NCI-H1436 (cell line): ENCODE measurements at places on chromosomes 13 and 19.

GRCh38 chr19:30686826-30687566 is 314.8 kb downstream of the ZNF536 start:
- DNase-seq: no peak

DNA sequence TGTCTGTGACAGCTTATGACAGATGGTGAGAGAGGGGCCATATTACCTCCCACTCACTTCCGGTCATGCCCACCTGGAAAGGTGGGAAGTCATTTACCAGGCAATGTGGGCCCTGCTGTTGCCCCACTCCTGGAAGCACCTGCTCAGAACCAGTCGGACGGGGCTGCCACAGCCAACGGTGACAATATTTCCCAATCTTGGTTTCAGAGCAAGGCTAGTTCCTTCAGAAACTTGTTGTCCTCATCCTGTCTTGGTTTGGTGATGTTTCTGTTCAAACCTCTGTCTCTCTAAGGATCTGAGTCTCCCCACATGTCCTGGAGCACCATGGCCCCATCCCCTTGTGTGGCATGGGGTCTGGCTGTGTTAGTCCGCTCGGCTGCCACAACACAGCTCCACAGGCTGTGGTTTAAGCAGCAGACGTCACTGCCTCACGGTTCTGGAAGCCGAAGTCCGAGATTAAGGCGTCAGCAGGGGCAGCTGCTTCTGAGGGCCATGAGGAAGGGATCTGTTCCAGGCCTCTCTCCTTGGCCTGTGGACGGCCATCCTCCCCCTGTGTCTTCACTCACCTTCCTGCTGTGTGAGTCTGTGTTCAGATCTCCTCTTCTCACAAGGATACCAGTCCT is 31.5 kb upstream of the SLC15A1 start:
- no peak for DNase-seq

DNA sequence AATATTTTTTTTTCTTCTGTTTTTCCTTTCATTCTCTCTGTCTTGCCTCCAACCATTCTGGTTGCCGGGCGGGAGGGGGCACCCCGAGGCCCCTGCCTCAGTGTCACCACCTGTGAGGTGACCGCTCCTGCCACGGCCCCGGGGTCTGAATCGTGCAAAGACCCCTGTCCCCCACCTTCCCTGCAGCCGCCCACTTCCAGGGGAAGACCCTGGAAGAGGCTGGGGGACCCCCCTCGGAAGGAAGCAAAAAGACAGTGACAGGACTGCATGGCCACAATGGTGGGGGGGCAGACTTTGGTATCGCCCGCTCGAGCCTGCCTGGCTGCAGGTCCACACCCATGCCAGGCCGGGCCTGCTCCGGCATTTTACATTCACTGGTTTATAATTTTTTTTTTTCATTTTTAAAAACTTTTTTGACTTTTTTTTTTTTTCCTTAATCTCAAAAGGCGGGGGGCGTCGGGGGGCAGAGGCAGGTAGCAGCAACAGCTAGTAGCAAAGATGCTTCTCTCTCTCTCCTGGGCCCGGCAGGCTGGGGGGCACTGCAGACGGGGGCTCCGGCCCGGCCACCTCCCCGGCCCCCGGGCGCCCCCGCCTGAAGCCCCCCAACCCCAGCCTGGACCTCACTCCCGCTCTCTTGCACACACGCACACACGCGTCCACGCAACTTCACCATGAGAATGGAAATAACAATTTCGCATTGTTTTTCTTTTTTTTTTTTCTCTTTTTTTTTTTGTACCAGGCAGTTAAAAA is 22.6 kb downstream of the ZBTB7A start:
- no peak for DNase-seq

DNA sequence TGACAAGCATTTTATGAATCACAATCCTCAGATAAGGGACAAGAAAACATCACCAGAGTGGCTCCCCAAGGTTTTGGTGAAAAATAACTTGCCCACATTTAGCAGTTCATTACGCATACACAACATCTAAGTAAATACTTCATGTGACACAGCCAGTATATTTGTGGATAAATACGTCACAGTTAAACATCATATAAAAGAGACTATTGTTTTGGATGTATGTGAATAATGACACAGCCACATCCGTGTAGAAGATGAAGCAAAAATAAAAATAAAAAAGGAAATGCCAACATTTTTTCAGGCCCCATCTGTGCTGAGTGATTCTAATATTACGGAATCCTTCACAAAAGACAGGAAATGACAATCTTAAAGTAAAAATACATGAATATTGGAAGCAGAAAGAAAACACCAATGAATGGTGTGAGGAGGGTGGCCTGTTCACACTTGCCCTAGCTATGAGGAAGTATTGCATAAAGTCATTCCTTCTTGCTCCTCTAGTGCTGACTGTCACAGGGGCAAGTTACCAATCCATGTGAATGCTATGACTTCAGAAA is 457.1 kb downstream of the KLF12 start:
- DNase-seq: no peak

DNA sequence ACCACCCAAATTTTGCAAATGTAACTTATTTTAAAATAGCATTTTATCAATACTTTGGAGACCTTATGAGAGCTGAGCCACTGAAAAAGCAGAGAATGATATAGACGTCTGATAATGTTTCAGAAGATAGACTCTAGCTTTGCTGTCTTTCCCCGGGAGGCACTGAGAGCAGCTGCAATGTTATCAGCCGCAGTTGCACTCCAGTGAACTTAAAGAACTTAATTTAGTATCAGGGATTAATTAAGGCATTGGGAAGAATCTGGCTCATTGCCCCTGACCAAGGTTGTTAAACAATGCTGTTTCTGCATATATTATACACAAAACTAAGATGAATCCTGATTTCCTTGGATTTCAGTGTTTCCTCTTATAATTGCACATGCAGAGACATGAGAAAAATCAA is 75.7 kb upstream of the SGCG start:
- DNase-seq: no peak

DNA sequence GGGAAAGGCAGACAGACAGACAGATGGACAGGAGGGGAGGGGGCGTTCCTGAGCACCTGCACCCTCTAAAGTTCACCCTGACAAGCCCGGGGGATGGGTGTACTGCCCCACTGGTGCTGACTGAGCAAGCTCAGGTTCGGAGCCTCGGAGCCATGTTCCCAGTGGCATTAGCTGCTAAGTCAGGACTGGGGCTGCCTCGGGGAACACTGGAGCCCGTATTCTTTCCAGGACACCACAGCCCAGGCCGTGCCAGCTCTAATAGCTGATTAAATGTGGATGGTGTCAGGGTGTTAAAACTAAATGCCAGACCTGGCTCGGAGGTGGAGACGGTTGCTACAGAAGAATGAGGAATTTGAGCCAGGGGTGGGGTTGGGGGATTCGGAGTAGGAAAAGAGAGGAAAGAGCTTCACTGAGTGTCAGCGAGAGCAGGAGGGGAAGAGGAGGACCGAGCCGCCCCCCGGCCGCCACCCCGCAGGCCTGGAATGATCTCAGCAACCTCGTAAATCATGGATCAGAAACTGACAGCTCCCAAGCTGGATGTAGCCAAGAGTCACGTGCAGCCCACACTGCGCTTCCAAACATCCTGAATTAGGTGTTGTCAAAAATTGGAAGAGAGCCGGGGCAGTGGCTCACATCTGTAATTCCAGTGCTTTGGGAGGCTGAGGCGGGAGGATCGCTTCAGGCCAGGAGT is 10.4 kb downstream of the MAP2K2 start:
- no peak for DNase-seq

DNA sequence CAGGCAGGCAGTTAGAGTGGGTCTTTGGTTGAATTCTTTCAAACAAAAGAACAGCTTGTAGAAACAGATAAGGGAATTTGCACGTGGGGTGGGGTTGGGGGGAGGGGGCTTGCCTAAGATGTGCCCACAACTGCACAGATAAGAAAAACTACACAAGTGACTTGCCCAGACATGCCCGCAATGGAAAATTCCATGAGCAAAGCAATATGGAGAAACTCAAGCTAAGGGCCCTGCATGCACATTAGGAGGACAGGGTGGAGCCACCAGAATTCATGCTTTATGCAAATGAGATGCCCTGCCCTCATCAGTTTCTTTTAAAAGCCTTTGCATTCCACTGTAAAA is 755.6 kb upstream of the MIR17HG start:
- no peak for DNase-seq

- no peak for DNase-seq
These were observed 853 bp upstream of the CACNA1A start for GRCh38 chr19:13507053-13507611.

DNA sequence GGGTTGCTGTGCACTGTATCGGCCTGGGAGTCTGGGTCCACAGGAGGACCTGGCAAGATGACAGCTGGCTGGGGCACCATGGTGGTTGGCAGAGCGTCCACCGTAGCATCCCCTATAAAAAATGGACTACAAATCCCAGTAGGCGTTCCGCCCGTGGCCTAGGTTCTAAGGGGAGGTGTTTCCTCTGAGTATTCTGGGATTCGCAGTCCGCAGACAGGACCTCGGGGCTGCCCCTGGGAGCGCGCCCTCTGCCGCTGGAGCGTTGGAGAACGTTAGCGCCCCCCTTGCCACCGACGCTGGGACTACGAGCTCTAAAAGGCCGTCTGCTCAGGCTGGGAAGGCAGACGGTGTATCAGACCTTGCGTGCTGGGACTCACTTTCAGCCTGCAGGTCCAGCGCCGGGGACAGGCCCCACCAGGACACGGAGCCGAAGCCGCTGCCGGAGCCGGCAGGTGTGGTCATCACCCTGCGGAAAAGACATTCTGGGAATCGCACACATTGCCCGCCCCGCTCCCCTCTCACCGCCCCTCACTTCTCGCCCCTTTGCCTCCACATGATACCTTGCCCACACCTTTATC is 372 bp downstream of the DNAAF3 start:
- peak; percentile 87 for DNase-seq

- DNase-seq: no peak
These were observed 20.8 kb downstream of the ZC3H13 start for GRCh38 chr13:46031581-46032263.

DNA sequence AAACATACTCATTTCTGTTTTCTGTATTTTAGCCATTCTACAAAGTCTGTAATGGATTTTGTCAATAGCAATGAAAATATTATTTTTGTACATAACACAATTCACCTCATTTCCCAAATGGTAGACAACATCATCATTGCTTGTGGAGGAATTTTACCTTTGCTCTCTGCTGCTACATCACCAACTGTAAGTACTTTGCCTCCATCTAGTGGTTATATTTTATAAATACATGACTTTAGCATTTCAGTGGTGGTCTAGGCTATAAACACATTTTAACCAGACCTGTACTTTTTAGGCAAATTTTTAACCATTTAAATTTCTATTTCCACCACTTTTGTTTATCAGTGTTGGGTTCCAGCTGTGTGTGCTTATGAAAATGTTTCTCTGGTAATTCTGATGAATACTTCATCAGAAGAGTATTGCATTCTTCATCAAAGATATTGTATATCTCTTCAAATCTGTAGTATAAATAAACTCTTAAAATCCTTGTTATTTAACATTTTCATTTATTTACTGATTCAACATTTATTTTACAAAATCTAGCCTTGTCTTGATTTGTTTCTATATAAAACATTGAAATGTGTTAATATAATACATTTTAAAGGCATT is 222.4 kb downstream of the NBEA start:
- DNase-seq: peak; percentile 22

DNA sequence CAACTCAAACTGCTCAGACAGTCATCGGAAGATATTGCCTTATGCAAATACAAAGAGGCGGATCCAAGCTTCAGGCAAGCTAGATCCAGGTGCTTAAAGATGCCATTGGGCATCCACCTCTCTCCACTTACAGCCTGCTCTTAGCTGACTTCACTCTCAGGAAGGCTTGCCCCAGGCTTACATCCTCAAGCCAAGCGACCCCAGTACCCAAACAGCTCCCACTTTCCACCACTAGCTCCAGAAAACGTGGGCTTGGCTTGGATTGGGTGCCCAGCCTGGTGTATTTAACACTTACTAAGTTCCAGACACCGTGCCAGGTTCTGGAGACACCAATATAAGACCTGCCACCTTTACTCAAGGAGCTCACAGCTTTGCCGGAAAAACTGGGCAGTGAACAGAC is 142.1 kb upstream of the VSTM2B start:
- DNase-seq: no peak

- peak; percentile 7 for DNase-seq
These were observed 28.0 kb upstream of the KBTBD7 start for GRCh38 chr13:41222259-41222852.

GRCh38 chr13:34944751-34945150 is 2.7 kb downstream of the NBEA start:
- no peak for DNase-seq

DNA sequence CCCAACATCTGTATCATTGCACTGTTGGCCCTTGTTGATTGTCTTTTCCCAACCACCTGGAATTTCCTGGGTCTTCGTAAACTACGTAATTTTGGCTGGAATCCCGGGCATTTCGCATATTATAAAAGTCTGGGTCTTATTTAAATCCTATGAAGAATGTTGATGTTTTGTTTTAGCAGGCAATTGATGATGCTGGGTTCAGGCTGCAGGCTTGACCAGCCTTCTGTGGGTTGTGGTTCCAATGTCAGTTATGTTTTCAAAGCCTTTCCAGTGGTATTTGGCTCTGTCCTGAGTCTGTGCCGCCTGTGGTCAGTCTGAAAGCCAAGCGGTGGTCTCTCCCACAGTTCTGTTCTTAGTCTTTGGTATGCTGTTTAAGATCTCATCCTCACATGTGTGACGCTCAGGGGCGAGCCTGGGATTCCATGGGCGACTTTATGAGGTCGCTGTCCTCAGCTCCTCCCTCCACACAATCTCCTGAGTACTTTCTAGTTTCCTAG is 12.4 kb downstream of the SLC35E1 start:
- no peak for DNase-seq

- DNase-seq: peak; percentile 65
These were observed 405.0 kb downstream of the COG6 start for GRCh38 chr13:40060296-40061007.

GRCh38 chr13:44136696-44137268 is 236.8 kb upstream of the SERP2 start:
- DNase-seq: no peak

DNA sequence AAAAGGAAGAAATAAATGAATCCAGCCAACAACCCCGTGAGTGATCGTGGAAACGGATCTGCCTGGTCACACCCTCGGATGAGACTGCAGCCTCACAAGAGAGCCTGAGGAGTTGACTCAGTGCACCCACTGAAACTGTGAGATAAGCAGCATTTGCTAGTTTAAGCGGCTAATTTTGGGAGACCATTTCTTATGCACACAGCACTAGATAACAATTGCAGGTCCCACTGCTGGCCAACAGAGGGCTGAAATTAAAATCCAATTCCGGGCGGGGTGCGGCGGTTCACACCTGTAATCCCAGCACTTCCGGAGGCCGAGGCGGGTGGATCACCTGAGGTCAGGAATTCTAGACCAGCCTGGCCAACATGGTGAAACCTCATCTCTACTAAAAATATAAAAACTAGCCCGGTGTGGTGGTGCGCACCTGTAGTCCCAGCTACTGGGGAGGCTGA is 3.6 kb downstream of the UQCR11 start:
- DNase-seq: no peak

DNA sequence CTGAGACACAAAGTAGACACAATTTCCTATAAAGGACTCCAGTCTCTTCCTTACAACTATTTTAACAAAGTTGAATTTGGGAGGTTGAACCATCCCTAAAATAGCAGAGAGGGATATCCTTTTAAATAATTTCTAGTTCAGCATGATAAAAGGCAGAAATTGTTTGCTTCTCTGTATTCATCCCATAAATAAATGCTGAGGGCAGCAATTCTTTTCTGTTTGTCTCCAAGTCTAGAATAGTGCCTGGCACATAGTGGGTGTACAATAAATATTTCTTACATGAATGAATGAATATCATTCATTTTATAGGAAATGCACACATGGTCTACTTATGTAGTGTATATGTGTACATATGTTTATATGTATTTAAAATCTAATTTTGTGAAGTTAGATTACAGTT is 12.3 kb downstream of the COL4A1 start:
- no peak for DNase-seq
